ENCODE measurements at places on chromosomes 6 and 20.
A peak's percentile ranks its signal among the peaks of the same experiment; 100 is the strongest.

- DNase-seq: no peak
Measured at GRCh38 chr6:110266996-110267395, 86.8 kb downstream of the CDC40 start.

DNA sequence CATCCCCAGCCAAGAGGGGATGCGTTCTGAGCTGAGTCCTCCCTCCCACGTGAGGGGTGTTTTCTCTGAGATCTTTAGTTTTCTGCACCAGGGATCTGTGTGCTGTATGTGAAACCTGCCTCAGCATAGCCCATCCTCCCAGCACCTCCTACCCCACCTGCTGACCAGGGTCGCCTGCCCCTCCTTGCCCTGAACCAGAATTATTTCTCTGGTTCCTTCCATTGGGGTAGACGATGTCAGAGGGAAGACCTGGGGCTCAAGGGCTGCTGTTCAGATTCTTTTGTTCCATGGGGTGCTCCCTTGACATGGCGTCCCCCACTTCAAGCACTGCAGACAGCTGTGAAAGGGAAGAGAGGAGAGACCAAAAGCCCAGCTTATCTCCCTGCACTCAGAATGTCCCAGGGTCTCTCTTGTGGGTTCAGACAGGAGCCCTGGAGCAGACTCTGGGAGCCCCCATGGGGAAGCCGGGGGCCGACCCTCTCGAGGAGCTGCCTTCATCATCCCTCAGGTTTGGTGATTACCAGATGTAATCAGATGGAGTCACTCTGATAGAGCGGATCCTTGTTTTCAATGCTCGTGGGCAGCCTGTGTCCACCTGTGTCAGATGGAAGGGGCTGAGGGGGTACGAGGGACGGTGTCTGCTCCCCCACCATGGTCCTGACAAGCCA, 74.3 kb downstream of the ERMARD start:
- no peak for DNase-seq

- no peak for DNase-seq
Measured at GRCh38 chr20:33909331-33909921, 84.3 kb upstream of the RALY start.

DNA sequence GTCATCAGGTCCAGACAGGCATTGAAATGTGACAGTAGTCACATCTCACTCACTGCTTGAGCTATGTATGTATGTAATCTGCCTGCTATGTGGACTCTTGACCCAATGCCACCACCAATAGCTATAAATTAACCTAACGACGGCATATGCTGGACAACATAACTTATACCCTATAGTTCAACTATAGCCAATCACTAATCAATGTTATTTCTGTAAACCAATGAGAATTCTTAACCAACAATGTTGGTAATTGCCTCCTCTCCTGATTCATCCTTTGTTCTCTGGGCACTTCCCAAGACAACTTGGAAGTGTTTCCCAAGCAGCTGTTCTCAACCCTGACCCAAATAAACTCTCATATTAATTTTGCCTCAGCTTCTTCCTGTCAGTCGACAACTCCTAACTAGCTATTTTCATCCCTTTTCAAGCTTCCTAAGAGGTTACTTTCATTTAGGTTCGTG, 24.1 kb upstream of the SERPINB1 start:
- no peak for DNase-seq

- DNase-seq: no peak
Measured at GRCh38 chr20:34871320-34871926, 1.2 kb downstream of the GGT7 start.

GRCh38 chr6:40626886-40627285, 39.7 kb upstream of the LRFN2 start:
- DNase-seq: no peak

- DNase-seq: no peak
Measured at GRCh38 chr6:129607581-129608186, 102.3 kb downstream of the ARHGAP18 start.

GRCh38 chr6:1602049-1602713, 7.5 kb upstream of the FOXC1 start:
- no peak for DNase-seq

- DNase-seq: peak; percentile 95
Measured at GRCh38 chr6:170279977-170280688, 10.7 kb downstream of the DLL1 start.

DNA sequence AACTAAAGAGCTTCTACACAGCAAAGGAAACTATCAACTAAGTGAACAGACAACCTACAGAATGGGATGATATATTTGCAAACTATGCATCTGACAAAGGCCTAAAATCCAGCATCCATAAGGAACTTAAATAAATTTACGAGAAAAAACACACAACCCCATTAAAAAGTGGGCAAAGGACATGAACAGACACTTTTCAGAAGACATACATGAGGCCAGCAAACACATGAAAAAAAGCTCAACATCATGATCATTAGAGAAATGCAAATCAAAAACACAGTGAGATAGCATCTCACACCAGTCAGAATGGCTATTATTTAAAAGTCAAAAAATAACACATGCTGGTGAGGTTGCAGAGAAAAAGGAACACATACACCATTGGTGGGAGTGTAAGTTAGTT, 24.5 kb downstream of the AGPAT4 start:
- no peak for DNase-seq

DNA sequence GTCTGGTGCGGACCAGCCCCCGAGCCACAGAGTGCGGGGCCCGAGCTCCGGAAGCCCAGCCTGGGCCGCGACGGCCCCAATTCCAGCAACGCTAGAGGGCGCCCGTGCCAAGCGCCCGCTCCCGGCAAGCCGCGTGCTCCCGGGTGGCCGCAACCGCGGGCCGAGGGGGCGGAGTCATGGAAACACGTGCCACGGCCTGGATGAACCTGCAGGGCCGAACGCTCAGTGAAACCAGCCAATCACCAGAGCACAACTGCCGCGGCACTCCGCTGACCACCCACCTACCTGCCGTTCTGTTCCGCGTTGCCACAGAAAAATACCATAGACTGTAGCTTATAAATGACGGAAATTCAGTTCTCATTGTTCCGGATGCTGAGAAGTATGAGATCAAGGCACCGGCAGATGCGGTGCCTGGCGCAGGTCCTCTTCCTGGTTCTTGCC, 85.7 kb upstream of the FOXC1 start:
- no peak for DNase-seq

DNA sequence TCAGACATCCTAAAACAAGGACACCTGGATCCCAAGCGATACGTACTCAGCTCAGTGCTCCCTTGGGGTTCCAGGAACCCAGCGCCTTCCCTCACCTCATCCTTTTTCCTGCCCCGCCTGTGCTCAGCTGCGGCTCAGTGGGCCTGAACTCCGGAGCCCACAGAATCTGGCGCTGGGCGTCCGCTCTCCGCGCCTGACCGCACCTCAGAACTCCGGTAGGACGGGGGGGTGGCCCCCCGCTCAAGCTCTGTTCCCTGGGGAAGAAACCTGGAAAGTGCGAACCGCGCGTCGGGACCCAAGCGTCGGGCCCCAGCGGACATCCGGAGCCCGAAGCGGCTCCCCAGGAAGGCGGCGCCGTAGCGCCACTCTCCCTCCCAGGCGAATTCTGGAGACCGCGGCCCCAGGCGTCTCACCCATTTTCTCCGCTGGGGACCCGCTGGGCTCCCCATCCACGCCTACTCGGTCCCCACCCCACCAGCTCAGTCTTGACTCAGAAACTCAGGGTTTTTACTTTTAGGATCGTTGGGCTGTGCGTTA, 336 bp upstream of the LY6G5C start:
- no peak for DNase-seq

- no peak for DNase-seq
Measured at GRCh38 chr20:45997187-45997586, 11.5 kb upstream of the MMP9 start.

DNA sequence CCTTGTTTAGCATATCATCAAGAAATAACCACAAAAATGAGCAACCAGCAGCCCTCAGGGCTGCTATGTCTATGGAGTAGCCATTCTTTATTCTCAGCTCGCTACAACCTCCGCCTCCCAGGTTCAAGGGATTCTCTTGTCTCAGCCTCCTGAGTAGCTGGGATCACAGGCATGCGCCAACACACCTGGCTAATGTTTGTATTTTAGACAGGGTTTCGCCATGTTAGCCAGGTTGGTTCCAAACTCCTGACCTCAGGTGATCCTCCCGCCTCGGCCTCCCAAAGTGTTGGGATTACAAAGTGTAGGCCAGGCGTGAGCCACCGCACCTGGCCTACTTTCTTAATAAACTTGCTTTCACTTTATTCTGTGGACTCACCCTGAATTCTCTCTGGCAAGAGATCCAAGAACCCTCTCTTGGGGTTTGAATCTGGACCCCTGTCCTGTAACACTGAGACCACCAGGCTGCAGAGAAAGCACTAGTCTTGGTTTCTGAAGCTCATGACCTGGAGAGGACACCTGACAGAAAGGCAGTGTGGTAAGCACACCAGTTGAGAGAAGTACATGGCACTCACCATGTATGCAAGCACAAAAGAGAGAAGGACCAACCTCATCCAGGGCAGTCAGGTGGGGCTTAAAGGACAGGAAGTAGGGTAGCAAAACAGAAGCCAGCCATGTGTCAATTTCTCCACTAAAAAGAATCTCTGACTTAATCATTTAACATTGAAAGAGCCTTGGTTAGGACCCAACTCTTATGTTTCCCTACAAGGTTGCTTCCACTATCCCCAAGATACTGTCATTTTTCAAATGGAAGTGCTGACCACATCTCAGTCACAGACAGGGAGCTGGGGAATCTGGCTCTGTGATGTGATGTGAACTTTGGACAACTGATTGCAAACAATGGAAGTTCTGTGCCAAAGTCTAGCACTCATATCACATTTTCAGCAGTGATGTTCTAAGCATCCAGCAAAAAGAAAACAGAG, 97.4 kb upstream of the DST start:
- no peak for DNase-seq

DNA sequence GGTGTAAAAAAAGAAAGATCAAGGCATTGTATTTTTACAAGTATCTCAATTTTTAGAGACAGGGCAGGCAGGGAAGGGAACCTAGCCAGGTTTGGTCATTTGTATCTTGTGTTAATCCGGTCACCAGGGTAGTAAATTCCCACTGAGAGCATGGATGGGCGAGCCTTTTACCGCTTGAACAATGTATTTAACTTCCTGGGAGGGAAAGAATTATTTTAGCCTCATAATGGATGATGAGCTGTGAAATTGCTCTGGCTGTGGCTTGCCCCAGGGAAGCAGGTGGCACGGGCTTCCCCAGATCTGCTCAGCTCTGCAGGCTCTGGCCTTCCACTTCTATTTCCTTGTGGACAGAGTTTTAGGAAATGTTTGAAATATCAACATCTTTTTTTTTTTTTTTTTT, 72.9 kb downstream of the TOX2 start:
- no peak for DNase-seq

DNA sequence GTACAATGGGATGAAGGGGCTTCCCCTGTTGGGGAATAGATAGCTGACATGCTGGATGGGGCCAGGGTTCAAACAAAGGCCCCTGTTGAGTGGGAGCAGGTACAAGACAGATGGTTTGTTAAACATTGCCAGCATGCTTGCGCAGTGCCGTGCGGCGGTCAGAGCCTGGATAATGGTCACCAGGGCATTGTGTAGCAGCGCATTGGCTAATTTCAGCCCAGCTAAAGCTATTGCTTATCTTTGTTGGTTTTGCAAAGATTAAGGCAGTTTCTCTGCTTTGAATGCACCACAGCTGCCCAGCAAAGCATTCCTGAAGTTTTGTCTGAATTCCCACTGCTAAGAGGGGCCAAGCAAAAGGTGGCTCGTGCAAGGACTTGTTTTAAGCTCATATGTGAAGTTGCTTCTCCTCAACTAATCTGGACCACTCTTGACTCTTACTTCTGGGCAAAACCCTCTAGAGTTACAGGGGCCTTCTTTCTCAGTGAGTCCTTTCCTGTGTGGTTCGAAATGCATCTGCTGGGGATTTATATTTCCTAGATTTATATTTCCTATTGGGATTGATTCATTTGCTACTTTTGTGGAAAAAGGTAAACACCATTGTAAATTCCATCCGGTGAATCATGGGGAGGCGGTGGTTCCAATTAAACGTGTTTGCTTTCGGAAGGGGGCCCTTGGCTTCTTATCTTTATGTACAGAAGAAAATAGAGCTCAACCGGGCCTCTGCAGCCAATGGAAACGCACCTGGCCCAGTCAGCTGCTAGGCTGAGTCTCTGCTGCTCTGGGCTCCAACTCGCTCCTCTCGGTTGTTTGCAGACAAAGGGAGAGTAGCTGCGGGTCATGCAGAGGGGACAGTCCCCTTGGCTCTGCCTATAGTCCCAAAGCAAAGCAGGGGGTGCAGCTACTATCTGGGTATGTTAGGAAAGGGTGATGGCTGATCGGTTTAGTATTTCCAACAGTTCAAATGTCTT, 72.1 kb downstream of the FOXA2 start:
- DNase-seq: peak; percentile 30

DNA sequence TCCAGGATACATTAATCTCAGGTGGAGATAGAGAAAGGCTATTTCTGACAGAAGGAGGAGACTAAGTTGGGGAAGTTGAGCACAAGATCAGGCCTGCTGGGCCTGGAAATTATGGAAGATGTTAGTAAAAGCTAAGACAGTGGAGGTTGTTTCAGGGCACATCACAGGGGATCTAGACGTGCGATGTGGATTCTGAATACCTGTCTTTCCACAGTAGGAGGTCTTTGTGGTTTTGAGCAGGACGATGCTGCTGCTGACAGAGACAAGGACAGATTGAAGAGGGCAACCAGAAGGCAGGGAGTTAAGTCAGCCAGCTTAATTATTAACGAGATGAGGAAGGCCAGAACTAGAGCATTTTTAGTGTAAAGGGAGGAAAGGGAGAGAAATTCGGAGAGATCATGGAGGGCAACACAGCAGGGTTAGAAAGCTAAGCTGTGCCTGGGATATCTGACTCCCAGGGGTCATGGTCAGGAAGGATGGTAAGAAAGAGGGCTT, 384.9 kb downstream of the MAFB start:
- DNase-seq: no peak
